ENCODE measurements at places on chromosomes 12 and 14. TPM values are rescaled to one million over a fixed set of nuclear protein-coding genes. Genes with fewer than 3 reads are reported as not detected.

DNA sequence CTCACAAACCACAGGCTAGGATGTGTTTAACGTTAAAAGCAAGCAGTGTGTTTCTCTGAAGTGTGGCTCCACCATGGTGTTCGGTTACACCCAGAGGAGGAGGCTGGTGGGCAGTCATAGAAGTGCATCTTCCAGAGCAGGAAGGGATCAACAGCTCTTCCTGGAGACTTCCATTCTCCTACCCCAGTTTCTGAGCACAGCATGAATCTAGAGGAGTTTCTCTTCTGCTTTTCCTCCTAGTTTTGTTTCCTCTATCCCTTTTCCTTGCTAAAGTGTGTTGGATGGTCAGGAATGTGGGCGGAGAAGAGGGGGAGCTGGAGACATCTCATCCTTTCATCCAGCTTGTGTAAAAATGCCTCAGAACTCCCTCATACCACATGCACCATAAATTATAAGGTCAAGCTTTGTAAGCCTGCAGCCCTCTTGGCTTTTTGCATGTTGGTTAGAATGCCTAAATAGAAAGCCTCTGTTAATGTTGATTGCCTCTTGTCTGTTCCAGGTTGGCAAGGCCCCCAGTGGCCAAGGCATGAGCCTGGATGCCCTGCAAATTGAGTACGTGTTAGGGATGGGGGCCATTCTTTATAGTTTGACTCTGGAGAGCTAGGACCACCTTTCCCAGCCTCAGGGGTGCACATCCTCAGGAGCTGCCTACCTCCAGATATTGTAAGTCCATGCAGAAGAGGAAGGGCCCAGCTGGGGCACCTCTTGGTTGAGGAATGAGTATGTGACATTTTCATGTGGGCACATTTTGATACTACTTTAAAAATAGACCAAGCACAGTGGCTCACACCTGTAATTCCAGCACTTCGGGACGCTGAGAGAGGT, 4.0 kb upstream of the CKAP4 start:
- DNase-seq = no peak

- DNase-seq = peak; percentile 44
Measured at GRCh38 chr14:54627540-54628363, 60.8 kb downstream of the SAMD4A start.

DNA sequence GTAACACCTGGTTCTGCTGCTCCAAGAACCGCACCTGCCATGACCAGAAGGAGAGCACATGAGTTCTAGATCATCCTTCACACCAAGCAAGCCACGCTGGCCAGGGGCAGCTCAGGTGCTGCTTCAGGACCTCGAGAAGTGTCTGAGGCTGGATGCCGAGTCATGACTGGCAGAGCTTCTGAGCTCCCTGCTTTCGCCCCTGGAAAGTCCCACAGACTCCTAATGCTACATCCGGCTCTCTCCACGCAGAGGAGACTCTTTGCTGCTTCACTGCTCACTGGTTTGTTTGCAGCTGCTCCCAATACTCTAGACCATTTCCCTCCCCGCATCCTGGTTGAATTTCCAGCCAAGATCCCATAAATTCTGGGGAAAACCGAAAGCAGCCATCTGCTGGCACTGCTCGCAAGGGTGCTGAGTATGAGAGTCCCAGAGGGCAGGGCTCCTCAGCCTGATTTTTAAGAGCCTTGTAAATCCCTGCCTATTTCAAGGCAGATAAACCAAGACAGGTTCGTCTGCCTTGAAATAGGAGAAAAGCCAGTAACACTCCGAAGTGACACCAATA, 1.4 kb downstream of the KRT2 start:
- DNase-seq = no peak

DNA sequence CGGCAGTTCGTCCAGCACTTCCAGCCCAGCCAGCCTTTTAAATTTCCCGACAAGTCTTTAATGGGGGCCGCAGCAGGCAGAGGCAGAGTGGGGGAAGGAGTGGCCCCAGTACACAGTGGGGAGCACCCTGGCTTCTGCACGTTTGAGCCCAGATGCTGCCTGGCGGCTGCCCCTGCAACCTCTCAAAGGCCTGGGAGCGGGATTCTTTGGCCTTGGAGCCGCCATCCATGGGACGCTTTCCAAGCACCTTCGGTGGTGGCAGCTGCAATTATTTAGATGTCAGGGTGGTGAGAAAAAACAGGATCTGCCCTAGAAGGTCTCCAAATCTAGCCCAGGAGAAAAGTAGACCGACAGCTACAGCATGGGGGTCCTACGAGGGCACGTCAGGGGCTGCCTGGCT, 46.0 kb downstream of the FAM222A start:
- DNase-seq = peak; percentile 16

GRCh38 chr12:121223292-121224285, 13.7 kb downstream of the P2RX4 start:
- DNase-seq = no peak

GRCh38 chr12:130353081-130353480, 15.4 kb downstream of the PIWIL1 start:
- no peak for DNase-seq

GRCh38 chr12:115000038-115000437, 316.1 kb upstream of the TBX3 start:
- no peak for DNase-seq

DNA sequence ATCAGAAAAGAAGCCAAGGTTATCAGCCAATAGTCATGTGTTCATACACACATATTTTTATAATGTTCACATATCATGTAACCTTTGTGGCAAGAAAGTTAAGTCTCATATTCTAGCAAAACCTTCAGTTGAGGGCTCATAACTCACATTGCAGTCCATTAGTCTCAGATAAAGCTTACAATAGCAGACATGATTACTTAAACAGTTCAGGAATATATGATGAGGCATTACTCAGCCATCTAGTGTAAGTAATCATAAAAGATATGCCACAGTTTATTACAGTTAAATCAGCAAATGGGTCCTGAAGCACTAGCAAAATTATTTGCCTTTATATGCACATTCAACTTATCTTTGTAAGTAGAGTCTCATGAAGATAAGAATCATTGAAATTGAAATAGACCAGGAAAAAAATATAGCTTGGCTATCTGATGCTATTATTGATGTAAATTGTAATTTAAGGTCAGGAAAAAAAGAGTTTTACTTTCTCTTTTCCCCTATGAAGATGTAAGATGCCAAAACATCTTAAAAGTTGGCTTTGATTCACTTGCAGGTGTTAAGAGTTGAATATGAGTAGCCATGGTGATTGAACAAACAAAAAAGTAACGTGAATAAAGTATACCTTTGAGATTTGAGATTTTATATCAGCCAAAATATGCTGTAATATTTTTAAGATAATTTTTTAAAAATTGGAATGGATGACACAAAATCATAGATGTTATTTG, 537.0 kb downstream of the SLC6A15 start:
- DNase-seq = no peak

DNA sequence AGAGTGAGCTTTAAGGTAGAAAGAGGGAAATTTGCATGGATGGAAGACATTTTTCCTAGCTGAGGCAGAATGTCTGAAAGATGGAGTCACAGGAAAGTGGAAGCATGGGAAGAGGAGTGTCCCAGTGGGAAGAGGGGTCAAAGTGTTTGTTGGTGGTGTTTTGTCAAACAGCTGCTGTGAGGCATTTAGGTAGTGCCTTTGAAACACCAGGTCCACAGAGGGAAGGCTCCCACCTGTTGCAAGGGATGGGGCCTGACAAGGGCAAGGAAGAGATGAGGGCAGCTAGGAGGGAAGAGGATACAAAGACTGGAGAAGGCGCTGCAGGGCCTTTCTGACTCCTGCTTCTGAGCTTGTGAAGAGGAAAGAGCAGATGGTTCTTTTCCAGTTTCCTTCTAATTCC, 91.8 kb upstream of the CISTR start:
- no peak for DNase-seq

GRCh38 chr12:113271853-113272561, 50.7 kb downstream of the TPCN1 start:
- peak; percentile 83 for DNase-seq

DNA sequence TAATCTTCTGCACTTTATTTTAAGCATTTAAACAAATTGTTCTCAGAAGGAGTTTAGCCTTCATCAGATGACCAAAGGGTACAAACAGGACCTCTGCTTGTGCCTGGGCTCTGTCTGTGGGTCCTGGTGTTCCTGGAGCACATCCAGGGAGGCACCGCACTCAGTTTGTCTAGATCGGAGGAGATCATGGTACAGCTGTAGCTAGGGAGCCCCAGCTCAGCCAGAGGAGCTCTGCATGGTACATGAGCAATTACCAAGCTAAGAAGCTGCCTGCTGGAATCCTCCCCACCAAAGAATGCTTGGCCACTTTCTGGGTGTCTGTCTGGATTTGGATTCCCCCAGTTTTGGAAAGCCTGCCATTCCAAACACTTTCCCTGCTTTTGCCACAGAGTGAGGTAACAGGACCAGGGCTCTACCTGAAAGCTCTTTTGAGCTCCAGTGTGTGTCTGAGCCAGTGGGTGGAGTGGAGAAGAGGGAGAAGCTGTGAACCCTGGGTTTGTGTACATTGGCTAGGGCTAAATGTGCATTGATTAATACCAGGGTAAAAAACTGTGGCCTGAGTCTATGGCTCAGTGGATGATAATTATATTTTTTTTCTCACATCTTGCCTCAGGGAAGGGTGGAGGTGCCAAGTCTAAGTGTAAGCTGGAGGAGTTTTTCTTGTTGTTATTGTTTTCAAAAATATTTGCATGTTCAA, 163.7 kb upstream of the IGF1 start:
- DNase-seq = no peak

DNA sequence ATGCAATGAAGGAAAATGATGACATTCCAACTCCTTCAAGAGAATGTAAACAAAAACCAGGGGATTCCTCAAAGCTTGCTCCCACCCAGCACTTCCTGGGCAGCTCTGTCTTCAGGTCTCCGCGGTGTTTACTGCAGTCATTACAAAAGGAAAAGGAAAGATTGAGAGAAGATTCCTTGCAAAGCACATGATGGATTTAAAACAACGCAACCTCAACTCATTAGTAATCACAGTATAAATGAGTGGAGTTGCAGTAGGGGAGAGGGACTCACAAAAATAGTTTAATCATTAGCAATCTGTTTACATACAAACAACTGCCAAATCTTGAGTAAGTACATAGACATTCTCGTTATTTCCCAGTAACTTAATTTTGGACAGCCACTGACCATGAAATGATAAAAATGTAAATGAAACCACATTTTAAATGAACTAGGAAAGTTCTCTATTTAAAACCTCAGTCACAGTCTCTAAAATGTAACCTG, 49.7 kb upstream of the OVCH1 start:
- no peak for DNase-seq

- DNase-seq = no peak
Measured at GRCh38 chr14:39268393-39268792, 34.7 kb downstream of the MIA2 start.

DNA sequence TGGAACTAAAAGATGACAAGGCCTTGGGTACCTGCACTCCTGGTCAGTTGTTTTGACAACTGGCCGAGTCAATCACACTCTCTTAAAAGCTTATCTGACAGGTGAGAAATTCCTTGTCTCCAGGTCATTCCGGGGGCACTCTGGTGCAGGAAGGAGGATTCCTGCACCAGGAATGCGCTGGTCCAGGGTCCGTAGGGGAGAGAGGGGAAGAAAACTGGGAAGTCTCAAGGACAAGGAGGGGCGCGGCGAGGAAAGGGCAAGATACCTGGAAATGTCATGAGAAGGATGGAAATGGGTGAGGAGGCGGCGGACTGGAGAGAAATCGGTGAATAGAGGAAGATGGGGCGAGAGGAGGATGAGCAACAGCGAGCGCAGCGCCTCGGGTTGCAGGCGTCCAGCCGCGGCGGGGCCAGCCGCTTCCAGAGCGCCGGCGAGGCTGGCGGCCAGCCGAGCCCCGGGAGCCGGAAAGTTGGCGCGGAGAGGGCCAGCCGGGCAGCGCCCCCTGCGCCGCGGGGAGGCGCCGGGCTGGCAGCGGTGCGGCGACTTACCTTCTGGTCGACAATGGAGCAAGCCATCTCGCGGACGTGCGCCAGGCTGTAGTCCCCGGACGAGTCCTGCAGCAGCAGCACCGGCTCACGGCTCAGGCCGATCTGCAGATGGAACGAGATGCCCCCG, 809 bp downstream of the PRKD1 start:
- DNase-seq = peak; percentile 72

DNA sequence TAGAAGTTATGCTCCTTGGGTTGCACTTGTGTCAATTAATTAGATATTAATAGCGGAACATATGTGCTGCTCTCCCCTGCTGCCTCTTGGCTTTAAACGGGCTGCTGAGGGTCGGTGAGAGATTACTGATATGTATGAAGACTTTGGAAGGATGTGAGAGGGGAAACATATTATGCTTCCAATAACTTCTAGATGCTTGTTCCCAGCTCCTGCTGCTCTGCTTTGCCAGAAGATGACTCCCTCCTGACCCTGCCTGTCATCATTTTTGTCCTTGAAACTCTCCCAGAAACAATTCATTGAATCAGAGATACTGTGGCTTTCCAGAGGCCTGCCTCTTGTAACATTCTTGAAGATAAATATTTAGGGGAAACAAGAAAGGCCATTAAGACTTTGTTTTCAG, 300.1 kb upstream of the STXBP6 start:
- DNase-seq = no peak

DNA sequence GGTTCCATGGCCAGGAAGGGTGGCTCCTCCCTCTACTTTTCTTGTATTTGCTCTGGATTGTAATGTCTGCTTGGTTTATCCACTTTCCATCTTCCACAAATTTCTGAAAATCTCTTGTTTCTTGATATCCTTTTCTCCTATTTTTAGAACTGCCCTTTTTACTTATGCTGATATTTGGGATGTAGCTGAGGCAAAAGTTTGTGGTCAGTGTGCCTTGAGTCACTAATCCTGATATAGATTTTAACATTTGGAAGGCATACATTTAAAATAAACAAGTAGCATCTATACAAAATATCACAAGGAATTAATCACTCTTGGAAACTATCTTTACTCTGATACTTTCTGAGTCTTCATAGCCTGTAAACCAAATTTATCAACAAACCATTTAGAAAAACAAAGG, 11.0 kb downstream of the GRIP1 start:
- no peak for DNase-seq

CYP27B1 gene
- 0.26 TPM for total RNA-seq

MIP gene
- not detected for total RNA-seq

SLC5A8 gene
- total RNA-seq = 0.80 TPM

NPFF gene
- not detected for total RNA-seq

NGB gene
- total RNA-seq = 26.0 TPM

WNK1 gene
- total RNA-seq = 333 TPM

All from dorsolateral prefrontal cortex (tissue), 122 donors.